Stimulated activated CD4-positive, alpha-beta T cell treated with anti-CD3 and anti-CD28 coated beads, Interleukin-15, amount 100 ng/mL, for 1 hour (primary cell): ENCODE measurements at places on chromosomes 5 and 9.

DNA sequence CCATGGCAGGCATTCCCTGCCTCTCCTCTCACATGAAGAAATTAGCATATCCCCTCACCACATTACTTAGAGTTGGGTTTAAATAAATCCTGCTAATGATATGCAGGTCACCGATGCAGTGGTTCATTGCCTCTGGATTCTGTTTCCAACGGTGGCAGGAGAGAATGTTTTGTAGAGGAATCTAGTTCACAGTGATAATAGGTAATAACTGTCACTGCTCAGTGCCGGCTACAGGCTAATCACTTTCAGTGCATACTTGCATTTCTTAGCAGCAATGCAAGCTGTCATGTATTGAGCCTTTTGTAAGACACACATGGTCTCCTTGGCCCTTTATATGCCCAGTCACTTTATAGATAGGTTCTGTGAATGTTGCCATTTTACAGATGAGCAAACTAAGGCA is 59.5 kb upstream of the INSYN2B start:
- no peak for DNase-seq

- DNase-seq, result no peak
Measured at GRCh38 chr9:123343443-123344191, 12.4 kb upstream of the CRB2 start.

- no peak for DNase-seq
Measured at GRCh38 chr5:74034733-74035132, 408.7 kb downstream of the ARHGEF28 start.

GRCh38 chr5:115496936-115497576 is 47.5 kb downstream of the FEM1C start:
- DNase-seq, result no peak

DNA sequence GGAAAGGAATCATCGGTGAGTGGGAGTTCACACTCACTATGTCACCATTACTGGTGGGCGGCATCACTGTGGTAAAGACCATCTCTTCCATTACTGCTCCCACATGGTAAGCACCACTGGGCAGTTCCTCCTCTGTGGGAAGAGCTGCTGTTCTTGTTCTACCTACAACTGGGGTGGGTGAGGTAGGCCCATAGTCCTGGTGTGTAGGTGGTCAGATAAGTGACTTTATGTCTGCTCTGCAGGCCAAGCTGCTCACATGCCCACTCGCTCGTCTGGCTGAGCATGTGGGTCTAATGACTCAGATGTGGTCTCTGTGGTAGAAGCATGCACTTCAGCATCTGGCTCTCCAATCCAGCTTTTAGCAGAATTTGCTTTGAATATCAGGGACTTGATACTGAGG is 82.9 kb downstream of the TMEM215 start:
- no peak for DNase-seq

DNA sequence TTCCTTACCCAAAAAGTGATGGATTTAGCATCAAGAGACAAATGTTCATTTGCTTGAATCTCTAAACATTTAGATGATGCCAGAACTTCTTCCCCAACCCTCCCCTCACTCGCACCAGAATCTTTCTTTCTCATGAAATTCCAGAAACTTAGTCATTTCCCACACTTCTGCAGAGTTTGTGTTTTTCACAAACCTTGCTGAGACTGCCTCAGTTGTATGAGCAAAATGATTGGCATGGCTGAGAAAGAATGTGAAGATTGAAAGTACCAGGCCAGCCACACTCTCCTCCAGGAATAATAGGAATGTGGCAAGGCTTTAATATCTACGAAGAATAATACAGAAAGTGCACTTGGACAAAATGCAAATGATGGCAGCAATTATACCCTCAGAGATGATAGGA is 428.3 kb upstream of the CDH6 start:
- no peak for DNase-seq

GRCh38 chr9:114050646-114051045 is 27.5 kb downstream of the AMBP start:
- DNase-seq, result no peak

DNA sequence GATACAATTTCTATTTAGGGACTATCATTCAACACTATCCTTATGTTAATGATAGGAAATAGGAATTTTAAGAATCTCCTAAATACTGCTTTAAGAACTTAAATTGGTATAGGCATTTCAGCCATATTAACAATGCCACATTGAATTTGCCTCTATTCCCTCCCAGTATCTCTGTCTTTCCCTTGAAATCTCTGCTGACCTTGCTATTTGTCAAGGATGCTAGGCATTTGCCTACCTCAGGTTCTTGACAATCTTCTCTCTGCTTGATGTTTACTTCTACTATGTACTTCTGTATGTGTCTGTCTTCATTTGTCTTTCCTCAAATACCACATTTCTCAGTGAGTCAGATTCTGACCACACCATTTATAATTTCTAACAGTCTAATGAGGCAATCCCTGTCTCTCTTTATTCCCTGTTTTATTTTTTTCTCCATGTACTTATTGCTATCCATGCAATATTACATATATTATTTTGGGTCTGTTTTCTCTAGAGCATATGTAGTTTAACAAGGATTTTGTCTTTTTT is 1461.4 kb upstream of the CDH9 start:
- DNase-seq, result no peak

GRCh38 chr5:95996904-95997723 is 35.5 kb upstream of the ELL2 start:
- DNase-seq, result no peak

DNA sequence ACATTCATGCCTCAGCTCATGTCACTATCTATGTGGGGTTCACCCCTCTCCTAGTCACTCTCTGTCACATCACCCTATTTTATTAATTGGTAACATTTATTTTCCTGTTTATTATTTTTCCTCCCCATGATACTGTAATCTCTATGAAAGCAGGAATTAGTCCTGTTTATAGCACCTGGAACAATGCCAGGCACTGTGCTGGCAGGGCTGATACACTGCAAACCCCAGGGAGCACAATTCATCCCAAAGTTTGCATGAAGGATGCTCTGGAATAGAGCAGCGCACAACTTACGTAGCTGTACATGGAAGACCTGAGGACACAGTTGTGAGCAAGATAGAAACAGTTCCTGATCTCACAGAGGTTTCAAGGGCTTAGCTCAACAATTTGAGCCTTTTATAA is 103.2 kb downstream of the NSG2 start:
- no peak for DNase-seq

- DNase-seq, result no peak
Measured at GRCh38 chr5:87627363-87627762, 214.6 kb upstream of the CCNH start.

- DNase-seq, result no peak
Measured at GRCh38 chr9:7105095-7105494, 347.3 kb downstream of the KDM4C start.

DNA sequence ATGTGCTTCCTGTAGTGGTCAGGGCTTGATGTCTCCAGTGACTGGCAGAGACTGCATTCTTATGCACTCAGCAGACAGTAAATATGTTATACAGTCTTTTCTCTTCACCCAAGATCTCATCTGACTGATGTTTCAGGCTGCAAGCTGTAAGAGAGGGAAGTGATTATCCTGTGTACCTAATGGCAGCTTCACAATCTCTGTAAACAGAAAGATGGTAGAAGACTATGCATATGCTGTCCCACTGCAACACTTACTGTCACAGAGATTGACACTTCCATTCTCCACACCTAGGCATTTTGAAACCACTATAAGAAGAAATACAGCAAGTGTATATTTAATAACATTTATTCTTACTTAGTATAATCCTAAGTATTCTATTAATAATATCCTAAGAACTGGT is 97.6 kb upstream of the ANXA1 start:
- no peak for DNase-seq

GRCh38 chr5:113020461-113021273 is 44.1 kb downstream of the DCP2 start:
- no peak for DNase-seq

GRCh38 chr5:179802950-179803562 is 3.6 kb downstream of the MGAT4B start:
- no peak for DNase-seq

DNA sequence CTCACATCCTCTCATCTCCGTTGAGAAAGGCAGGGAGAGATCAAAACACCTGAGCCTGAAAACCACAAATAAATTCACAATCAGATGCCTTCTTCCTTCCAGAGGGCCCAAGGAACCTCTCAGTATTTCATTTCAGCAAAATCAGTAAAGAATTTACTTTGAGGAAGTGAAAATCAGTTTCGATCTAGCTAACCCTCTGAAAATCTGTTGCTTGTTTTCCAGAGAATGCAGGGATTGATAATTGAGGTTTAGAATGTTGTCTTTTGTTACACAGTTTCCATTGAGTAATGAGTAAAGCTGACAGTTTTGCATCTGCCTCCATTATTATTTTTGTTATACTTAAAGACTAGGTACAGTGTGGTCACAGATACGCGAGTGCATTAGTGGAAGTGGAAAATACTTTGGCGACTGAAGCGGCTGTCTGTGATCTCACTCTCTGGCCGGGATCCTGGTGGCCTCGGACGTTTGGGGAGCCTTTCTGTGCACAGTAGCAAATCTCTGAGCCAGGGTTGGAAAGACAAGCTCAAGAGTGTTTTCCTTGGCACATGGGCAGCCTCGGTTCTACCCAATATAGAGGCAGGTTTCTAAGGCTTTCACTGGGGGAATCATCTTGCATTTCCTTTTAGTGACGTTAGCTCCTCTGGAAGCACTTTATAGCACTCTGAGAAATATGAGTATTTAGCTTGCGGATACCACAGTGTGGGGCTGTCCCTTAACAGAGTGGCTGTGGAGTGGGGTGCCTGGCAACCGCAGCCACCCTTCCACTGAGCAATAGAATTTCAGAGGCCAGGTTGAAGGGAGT is 32.2 kb upstream of the ANGPTL2 start:
- no peak for DNase-seq

DNA sequence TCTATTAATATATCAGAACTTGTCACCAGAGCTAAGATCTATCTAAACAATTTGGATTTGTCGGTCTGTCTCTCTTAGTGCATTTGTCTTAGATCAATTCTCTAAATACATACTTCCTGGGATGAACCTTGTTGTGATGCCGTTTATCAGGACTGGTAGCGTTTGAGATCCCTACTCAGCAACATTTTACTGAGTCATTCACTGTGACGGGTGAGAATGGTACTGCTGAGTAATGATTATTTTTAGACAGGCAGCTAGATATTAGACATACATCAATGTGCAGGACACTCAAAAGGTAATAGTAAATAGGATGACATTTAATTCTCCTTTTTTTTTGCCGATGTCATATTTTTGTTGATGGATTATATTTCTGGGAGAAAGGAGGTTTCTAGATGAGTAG is 209.0 kb downstream of the CSNK1G3 start:
- DNase-seq, result no peak

- DNase-seq, result no peak
Measured at GRCh38 chr9:37565661-37566618, 10.2 kb downstream of the FBXO10 start.

- no peak for DNase-seq
Measured at GRCh38 chr5:59830536-59831200, 62.9 kb downstream of the PDE4D start.

GRCh38 chr9:8366161-8366926 is 566.8 kb upstream of the DMAC1 start:
- no peak for DNase-seq

DNA sequence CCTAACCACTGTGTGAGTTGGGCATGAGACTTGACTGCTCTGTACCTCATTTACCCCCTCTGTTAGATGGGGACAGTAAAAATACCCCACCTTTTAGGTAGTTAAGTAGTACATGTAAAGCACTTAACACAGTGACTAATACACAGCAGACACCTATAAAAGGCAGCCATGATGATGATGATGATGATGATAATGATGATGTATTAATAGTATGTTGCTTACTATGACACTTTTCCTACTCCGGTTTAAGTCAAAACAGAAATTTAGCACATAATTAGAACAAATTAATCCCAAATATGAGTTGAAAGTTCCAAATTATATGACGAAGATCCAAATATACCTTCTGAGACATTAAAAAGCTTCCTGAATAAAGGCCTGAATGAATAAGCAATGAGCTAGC is 222.1 kb downstream of the GAPVD1 start:
- no peak for DNase-seq

DNA sequence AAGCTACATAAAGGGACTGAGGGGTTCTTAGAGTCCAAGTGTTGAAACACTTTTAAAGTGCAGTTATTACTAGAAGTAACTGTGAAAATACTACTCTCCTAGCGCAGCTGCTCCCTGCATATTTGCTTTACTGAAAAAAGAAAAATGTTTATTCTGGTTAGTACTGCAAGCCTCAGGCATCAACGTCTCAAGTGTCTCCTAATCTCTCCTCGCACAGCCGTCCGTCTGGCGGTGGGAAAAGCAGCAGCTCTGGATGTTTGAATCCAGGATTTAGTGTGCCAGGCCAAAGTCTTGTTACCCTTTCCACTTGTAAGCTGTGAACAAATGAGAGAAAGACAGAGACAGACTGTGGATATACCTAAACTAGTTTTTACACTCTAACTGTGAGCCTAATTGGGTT is 31.1 kb downstream of the RORB start:
- no peak for DNase-seq

- DNase-seq, result no peak
Measured at GRCh38 chr5:123735384-123735783, 223.4 kb downstream of the CSNK1G3 start.

GRCh38 chr5:147935032-147935431 is 28.7 kb upstream of the C5orf46 start:
- no peak for DNase-seq

GRCh38 chr5:115661563-115661962 is 35.7 kb upstream of the TMED7 start:
- DNase-seq, result no peak

DNA sequence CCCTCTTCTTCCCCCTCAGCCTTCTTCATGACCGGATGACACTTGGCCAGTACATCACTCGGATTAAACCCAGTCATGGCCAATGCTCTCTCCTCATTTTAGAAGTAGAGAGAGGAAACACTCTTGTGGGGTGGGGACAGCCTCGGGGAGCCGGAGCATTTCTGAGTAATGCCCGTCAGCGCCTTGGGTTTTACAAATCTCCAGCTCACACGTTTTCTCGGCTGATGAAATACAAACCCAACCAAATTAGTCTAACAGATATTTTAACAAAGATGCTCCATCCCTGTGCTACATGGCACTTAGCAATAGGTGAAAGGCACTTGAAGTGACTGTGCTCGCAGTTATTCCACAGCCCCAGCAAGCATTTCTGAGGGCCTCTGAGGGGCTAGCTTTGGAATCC is 51.7 kb downstream of the ZNF366 start:
- DNase-seq, result no peak

DNA sequence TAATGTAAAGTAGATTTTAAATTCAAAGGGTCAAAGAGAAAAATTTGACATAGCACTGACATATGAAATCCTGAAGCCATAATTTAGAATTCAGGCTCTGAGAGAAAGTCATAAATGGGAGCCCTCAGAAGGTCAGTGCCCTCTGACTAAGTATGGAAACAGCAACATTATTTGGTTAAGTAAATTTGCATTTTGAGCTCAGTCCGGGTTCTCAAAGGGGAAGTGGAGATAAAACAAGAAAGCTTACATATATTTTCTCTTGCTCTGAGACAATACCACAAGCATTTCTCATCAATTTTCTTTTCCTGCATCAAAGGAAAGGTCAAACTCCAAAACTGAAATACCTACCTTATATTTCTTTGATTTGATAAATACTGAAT is 348.0 kb downstream of the SEMA5A start:
- no peak for DNase-seq

- DNase-seq, result no peak
Measured at GRCh38 chr9:82127465-82127864, 138.9 kb downstream of the SPATA31D1 start.
